ENCODE measurements at places on chromosomes 5 and 9.

DNA sequence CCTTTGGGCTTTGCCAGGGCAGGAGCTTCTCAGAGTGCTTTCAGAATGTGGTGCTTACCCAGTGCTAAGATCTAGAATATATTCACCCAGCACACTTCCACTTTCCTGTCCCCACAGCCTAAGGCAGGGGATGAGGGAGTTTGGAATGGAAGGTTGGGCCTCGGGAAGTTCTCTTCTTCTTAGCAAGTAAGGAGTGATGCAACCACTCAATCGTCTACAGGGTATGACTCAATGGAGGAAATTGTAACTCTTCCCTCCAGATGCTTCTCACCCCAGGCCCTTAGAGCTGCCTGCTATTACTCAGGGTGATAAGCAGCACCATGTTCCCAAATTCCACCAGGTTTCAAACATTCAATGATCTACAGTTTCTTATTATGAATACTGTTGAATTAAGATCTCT, 30.8 kb upstream of the AGGF1 start:
- DNase-seq: no peak

GRCh38 chr9:28342815-28343338, 769.6 kb upstream of the C9orf72 start:
- DNase-seq: no peak

DNA sequence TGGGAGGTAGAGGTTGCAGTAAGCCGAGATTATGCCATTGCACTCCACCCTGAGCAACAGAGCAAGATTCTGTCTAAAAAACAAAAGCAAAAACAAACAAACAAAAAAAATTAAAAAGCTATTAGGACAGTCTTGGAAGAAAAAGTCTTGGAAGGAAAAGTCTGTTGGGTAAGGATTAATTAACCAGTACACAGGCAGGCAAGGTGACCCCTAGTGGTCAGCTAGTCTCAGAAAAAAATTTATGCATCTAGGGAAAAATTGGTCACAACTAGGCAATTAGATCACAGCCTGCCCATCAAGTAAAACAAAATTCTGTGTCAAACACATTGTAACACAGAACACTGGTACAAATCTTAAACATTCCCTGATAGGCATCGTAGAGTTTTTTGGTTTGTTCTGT, 6.7 kb upstream of the ANKRD18B start:
- DNase-seq: peak; percentile 3

- DNase-seq: no peak
Measured at GRCh38 chr5:148992265-148992664, 70.6 kb downstream of the SH3TC2 start.

GRCh38 chr5:146218168-146218567, 14.8 kb downstream of the RBM27 start:
- DNase-seq: peak; percentile 25

DNA sequence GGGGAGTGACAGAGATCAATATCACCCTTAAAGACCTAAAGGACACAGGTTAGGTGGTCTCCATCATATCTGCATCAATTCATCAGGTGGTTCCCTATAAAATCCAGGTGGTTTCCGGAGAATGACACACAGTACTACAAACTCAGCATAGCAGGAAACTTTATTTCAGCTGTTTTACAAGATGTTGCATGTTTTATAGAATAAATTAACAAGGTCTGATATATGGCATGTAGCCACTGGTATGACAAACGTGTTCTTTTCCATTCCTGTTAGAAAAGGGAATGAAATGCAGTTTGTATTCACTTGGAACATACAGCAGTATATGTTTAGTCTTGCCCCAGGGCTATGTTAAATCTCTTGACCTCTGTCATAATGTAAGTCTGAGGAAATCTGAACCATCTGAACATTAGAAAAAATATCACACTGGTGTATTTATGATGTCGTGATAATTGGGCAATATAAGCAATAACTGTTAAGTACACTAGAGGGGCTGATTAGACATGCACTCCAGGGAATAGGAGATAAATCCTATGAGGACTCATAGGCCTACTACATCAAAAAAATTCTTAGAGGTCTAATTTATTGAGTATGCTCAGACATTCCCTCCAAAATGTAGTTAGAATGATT, 42.2 kb upstream of the TNFSF8 start:
- no peak for DNase-seq

DNA sequence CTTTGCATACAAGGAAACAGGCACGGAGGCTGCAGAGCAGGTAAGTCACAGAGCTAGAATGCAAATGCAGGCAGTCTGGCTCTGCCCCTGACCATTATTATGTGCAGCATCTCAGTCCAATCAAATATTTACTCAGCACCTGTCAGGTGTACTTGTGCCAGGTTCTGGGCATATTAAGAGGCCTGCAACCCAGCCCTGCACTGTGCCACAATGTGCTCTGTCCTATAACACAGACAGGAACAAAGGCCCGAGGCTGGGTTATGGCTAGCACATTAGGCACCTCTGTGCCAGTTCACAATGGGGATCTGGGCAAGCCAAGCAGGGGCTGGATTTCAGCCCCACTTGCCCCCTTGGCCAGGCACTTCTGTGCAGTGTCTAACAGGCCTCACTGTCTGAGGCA, 14.0 kb downstream of the ARL15 start:
- DNase-seq: no peak

- no peak for DNase-seq
Measured at GRCh38 chr5:110371011-110371724, 355.3 kb downstream of the TMEM232 start.

- DNase-seq: no peak
Measured at GRCh38 chr5:160432196-160432595, 10.5 kb downstream of the PTTG1 start.

DNA sequence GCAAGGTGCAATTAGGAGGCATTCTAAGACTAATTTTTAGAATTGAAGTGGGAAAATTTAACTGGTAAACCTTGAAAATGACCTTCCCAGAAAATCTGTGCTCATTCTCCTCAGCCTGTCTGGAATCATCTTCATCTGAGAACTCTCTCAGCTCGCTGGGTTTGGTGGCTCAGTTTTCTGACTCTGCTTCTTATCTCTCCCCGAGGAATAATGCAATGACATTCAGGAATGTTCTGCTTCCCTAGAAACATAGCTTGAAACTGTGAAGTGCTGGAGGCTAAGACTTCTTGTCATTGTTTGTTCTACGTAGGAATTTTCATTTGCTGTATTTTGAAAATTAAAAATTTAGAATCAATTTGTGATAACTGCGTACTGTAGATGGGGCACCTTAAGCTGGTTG, 86.6 kb downstream of the KCNN2 start:
- DNase-seq: no peak

DNA sequence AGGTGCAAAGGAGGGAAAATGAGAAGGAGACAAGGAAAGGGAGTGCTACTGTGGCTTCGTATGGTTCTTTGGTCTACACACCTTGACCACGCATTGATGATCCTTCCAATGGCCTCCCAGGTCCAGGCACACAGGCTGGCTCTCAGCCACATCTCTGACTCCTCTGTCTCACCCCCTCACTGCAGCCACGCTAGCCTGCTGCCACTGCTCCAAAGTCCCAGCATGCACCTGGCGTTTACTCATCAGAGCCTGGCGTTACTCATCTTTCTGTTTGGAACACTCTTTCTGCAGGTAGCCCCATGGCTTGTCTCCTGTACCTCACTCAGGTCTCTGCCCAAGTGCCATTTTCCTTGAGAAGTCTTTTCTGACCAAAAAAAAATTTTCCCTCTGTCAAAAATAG, 195.5 kb downstream of the SNCAIP start:
- no peak for DNase-seq

GRCh38 chr9:119689879-119690278, 320.6 kb upstream of the BRINP1 start:
- no peak for DNase-seq

GRCh38 chr5:154970759-154971158, 29.9 kb downstream of the MRPL22 start:
- DNase-seq: no peak

DNA sequence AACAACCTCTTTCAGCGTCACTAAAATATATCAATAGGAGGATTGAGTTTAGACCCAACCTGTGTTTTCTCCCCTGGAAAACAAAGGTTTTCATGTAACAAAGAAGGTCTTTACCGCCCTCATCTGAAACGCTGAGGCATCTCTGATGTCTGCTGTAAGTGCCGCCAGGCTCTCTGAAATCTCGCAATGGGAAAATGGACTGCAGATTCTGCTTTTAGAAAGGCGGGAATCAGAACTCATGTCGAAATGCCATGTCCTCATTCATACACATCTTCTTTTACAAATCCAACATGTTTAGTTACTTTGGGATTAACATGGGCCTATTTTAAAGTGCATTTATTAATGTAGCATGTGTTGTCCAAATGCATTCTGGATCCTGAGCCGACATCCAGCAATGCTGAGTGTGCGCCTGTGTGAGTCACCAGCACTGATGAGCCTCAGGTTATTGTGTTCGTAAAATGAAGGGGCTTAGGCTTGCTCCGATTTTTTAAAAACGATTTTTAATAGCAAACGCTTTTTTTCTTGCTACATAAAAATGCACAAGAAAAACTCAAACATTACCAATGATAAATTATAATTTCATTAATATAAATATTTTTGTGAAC, 51.9 kb upstream of the PLEKHG4B start:
- no peak for DNase-seq

DNA sequence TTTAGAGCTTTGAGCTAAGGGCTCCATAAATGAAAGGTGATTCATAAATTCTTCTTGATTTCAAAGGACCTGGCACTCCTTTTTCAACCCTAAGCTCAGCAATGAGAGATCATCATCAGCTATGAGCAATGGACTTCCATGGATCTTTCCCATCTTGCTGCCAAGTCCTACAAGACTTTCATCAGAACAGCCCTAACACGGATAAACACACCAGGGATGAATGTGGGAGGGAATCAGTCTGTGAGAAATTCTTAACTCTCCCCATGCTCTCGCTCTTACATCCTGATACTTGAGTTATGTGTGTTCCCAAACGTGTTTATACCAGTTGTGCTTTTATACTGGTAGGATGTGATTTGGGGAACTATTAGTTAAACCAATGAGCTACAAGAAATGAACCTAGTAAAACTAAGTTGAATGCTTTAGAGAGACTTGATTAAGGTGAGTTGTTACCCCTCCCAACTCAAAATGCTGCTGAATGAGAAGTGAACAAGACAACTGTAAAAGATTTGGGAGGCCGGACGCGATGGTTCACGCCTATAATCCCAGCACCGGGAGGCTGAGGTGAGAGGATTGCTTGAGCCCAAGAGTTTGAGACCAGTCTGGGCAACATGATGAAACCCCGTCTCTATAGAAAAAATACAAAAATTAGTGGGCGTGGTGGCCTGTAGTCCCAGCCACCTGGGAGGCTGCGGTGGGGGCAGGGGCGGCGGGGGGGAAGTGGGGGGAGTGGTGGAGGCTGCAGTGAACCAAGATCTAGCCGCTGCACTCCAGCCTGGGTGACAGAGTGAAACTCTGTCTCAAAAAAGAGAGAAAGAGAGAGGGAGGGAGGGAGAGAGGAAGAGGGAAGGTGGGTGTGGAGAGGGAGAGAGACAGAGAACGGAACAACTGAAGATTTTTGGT, 5.2 kb upstream of the RPL26L1 start:
- DNase-seq: no peak

- no peak for DNase-seq
Measured at GRCh38 chr5:114686356-114686755, 324.5 kb downstream of the KCNN2 start.

DNA sequence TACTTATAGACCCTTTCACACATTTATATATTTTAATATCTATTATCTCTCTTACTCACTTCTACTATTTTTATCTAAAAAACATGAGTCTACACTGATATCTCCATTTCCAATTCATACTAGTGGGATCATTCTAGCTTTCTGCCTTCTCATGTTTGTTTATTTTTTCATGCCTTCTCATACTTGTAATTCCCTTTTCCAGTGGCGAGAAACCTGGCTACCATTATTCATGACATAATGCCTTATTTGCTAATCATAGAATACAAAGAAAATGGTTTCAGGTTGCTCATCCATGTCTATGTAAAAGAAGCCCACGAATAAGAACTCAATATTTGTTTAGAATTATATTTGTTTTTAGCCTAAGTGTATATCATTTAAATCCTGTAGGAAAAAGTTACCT, 232.7 kb upstream of the ACTBL2 start:
- DNase-seq: no peak

- no peak for DNase-seq
Measured at GRCh38 chr9:38687389-38687842, 32.5 kb downstream of the FAM240B start.

DNA sequence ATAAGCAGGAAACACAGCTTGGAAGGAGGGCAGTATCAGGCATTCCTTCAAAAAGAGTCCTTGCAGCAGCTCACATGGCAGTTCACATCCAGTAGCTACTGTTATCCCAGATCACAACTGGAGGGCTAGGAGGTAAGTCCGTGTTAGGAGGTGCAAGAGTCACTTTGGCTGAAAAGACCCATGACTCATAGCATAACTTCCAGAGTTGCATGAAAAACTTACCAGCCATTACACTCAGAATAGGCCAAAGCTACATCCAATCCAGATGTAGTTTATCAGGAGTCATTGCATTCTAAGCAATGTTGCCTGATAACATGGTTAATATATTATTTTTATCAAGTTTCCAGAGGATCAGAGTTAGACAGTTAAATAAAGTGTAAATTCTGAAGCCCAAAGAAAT, 1126.4 kb upstream of the SEMA6A start:
- DNase-seq: no peak

- DNase-seq: no peak
Measured at GRCh38 chr9:109134167-109134578, 14.4 kb upstream of the TMEM245 start.

- DNase-seq: no peak
Measured at GRCh38 chr5:150612905-150613670, 27.4 kb upstream of the SYNPO start.

GRCh38 chr5:108436696-108437095, 54.8 kb upstream of the FBXL17 start:
- no peak for DNase-seq

DNA sequence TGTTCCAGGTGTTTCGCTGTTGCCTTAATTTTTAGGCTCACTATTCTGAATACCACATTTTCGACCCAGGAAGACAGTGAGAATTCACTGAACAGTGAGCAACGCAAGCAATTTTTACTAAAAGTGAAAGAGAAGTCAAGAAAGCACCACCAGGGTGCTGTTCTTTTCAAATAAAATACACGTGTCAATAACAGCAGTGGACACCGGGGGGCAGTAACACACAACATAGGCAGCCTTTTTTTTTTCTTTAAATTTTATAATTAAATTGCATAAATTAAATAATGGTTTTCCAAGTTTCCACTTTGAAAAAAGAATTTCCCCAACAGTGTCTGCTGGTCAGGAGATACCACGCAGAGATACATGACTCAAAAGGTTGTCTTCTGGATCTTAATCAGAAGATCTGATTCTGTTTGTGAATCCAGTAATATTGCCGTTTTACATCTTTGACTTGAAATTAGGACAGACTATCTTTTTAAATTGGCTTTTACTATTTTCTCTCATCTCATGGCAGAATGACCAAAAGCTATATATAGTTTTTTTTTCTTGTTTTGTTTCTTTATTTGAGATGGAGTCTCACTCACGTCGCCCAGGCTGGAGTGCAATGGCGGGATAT, 47.1 kb upstream of the SH3GL2 start:
- no peak for DNase-seq

GRCh38 chr5:58972301-58972700, 389.4 kb downstream of the RAB3C start:
- no peak for DNase-seq
